Stimulated activated CD8-positive, alpha-beta memory T cell treated with anti-CD3 and anti-CD28 coated beads, Interleukin-12 subunit alpha, Interleukin-12 subunit beta, amount 100 ng/mL, for 1 hour (primary cell): ENCODE measurements at places on chromosomes 1 and 21.

GRCh38 chr21:24785033-24785432 is 822.2 kb downstream of the MRPL39 start:
- DNase-seq = no peak

DNA sequence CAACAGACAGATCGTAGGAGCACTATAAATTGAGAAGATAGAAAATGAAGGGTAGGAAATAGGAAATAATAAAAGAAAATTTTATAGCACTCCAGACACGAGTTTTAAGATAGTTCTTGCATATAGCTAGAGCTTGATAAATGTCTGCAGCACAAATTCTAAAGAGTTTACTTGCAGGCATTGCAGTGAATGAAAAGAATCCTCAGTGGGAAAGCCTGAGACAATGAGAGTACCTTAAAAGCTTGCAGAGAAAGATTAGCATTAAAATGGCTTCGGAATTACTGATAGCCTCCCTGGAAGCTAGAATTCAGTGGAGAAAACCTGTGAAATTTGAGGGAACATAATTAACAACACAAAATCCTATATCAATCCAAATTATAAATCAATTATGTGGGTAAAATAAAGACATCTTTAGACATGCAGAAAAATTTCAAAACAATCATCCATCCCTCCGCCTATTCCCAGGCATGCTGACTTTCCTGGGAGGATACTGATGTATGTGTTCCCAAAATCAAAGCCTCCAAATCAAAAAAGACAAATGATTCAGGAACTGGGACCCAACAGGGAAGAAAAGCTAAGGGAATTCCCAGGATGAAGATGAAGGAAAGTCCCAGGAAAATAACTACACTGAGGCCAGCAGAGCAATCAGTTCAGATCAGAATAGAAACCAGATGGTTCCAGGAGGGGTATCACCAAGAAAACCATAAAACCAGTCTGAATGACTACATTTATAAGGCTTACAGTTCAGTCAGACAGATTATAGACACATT is 305.9 kb upstream of the USP25 start:
- no peak for DNase-seq

DNA sequence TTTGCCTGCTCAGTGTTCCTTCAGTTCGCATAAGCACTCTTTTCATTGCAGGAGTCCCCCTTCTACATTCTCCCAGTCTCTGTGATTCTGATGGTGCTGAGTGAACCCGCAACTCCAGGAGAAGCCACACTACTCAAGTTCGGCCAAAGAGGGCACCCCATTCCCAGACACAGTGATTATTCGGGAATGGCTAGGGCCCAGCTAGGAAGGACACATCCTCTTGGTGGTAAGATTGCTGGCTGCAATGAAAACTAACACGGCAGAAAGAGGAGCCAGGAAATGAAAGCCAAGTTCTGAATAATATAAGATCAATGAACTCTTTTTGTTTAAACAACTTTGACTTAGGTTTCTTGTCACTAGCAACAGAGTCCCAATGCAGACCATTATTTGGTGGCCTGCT is 14.9 kb downstream of the CREG1 start:
- DNase-seq = no peak

GRCh38 chr1:5756434-5757186 is 235.6 kb downstream of the NPHP4 start:
- no peak for DNase-seq

GRCh38 chr1:241934201-241934848 is 23.2 kb upstream of the BECN2 start:
- DNase-seq = no peak
